ENCODE measurements at places on chromosomes 3 and 15.

DNA sequence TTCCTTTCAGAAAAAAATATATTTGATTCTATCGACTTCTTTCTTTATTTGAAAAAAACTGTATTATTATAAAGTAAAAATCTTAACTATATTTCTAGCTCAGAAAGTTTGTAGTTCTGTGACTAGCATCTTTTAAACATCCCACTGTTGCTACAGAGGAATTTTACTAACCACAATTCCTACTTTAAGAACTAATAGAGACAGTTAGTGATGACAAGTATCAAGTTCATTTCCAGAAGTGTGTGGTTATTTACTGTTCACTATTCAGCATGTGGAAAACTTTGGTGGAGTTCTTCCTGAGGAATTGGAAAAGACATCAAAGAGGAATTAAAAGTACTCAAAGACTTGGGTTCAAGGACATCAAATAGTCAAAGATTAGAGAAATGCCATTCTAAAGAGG, 524.1 kb upstream of the CBLB start:
- no peak for DNase-seq

DNA sequence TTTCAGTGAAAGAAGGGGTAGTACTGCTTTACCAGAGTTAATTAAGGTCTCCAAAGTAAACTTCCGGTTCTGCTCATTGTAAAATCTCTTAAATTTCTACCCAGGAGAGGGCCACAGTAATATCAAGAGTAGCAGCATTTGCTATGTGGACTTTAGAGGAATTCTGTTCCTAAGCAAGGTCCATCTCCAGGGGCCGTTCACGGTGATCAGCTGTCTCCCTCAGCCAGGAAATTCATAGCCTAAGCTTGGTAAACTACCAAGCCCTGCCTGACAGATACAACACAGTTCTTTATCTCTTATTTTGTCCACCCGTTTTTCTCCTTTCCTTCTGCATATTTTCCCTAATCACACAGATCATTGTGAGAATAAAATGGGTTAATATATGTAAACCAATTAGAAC, 2.3 kb downstream of the DUT start:
- DNase-seq, result no peak

- DNase-seq, result peak; percentile 56
These were observed at the start of gene CCR1 for GRCh38 chr3:46208167-46208704. Gene CCR1 (minus strand): TSS chr3:46208313. CDS start chr3:46204313, 4,000 bp downstream.

- DNase-seq, result no peak
These were observed 190.9 kb downstream of the FAM43A start for GRCh38 chr3:194876403-194877095.

GRCh38 chr3:136109499-136109898, 86.6 kb downstream of the MSL2 start:
- DNase-seq, result no peak

DNA sequence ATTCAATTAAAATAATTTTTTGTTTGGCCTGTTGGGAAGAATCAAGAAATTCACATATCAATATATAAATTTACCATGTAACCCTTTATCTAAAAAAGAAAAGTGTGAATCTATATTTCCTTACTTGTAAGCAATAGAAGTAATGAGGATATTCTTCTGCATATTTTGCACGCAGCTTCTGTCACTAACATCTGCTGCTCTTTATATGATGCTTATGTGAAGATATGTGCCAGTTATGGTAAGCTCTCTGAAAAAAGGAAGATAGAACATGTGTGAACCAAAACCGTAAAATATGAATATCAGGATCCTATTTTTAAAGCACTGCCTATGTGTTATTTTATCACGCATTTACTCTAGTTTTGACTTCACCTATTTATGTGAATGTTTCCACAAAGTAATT, 96.4 kb upstream of the ATP11B start:
- DNase-seq, result no peak

GRCh38 chr3:138902171-138902570, 44.8 kb downstream of the FOXL2 start:
- DNase-seq, result no peak

DNA sequence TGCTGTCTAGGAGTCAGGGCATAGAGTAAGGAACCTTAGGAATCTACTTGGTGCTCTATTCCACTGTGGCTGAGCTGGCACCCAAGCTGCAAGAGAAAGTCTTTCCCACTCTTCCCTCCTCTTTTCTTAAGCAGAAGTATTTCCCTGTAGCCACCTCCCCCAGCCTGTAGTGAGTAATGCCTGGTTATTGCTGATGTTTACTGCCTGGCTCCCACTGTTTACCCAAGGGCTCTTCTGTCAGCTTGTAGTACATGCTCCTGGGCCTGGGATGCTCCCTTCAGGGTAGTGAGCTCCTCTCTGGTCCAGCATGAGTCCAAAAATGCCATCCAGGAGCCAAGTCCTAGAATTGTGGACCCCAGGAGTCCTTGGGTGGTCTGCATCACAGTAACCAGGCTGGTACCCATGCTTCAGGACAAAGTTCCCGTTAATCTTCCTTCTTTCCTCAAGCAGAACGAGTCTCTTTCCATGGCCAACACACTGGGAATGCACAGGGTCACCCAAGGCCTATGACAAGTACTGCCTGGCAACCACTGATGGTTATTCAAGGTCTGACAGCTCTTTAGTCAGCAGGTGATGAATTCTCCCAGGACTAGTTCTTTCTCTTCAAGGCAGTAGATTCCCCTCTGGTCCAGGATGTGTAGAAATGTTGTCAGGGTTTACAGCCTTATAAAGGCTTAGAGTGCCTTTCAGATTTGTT, 17.6 kb downstream of the GALK2 start:
- DNase-seq, result no peak

DNA sequence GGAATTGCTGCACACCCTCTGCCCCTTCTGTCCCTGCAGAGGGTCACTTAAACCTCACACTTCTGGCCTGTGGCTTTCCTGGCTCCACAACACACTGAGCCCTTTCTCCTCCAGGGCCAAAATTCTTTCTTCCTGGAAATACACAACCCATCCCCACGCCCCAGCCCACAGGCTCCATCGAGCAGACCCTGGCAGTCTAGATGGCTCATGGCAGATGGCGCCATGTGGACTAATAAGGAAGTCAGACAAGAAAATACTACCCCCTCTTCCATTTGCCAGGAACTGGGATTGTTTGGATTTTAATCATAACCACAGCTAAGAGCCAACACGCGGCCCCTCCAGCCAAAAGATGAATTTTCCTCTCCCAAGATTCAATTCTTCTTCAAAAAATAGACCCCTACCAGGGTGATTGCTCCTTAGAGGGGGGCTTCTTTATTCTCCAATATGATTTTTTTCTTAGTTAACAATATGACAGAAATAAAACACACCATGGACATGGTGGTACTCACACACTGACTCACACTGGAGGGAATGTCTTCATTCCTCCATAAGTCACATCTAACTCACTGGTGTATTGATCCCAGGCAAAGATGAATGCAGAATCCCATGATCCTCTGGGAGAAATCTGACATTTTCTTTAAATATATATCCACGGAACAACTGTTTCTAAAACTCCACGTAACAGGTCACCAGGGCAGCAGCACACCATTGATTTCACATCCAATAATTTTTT, 111.5 kb downstream of the NTRK3 start:
- no peak for DNase-seq

DNA sequence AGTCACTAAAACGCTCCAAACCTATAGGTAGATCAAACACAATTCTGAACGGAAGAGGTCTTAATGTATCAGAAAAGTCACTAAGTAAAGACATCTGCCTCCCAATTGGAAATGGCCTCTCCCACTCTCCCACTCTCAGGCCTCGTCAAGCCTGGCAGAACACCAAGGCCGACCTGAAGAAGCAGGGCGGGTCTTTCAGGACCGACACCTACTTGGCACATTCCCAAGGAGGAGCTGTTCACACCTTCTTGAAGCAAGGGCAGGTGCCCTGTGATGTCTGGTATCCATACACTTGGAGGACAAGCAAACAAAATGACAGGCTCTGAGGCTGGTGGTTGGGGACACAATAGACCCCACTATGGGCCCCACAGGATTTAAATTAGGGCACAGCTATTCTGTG, 30.0 kb downstream of the XXYLT1 start:
- no peak for DNase-seq

- no peak for DNase-seq
These were observed 1.7 kb downstream of the LRRN1 start for GRCh38 chr3:3800685-3801493.

GRCh38 chr15:58069008-58069407, 3.5 kb upstream of the ALDH1A2 start:
- DNase-seq, result no peak

DNA sequence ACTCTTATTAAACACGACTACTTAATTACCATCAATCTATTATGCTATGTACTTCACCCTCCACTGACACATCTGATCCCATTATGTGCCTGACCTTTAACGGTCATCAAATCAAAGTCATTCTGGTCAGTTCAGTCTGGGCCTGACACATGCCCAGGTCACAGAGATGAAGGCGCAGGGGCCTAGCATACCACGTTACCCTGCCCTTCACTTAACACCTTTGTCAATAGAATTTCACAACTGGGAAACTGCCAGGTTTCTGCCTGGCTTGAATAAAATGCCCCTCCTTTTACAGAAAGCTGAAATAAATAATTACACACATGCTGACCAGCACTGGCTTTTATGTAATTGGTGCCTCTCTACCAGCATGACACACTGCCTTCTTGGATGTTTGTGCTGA, 39.5 kb downstream of the MECOM start:
- DNase-seq, result no peak

Measured in stimulated activated CD8-positive, alpha-beta memory T cell treated with anti-CD3 and anti-CD28 coated beads, Interleukin-15, amount 100 ng/mL, for 48 hours (primary cell).